Astrocyte (in vitro differentiated cells and primary cell): ENCODE measurements at places on chromosomes 7 and 10. TPM values are rescaled to one million over a fixed set of nuclear protein-coding genes. Genes with fewer than 3 reads are reported as not detected.

NUB1 gene
- 38.8 and 41.6 TPM in 2 replicates for total RNA-seq

DNA sequence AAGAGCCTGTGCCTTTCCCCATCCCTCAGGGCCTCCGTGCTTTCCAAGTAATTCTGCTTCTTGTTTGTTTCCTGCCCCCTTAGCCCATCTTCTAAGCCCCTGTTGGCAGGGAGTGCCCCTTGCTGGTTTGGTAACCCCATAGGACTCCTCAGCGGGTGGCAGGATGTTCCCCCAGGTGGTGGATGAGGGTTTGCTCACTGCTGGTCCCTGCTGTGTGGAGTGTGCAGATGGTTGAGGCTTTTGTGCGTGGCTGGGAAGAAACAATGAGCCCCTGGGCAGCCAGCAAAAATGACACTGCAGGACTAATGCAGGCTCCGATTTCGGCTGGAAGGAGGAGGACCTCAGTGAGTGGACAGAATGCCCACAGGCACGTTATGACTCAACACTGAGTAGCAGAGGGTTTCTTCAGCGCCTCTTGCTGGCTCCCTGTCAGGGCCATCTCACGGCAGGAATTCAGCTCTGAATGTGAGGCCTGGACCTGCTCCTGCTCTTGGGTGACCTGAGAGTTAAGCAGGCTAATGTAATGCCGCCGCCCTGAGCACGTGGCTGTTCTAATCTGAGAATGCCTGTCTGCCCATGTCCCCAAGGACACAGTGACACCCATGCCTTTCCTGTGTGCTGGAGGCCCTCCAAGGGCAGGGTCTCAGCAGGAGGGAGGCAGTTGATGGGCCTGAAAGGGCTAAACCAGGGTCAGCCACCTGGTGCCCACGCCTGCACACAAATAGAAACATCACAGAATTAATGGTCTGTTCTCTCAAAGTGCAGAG, 16.6 kb downstream of the BAG3 start:
- DNase-seq: peak; percentile 98

DNA sequence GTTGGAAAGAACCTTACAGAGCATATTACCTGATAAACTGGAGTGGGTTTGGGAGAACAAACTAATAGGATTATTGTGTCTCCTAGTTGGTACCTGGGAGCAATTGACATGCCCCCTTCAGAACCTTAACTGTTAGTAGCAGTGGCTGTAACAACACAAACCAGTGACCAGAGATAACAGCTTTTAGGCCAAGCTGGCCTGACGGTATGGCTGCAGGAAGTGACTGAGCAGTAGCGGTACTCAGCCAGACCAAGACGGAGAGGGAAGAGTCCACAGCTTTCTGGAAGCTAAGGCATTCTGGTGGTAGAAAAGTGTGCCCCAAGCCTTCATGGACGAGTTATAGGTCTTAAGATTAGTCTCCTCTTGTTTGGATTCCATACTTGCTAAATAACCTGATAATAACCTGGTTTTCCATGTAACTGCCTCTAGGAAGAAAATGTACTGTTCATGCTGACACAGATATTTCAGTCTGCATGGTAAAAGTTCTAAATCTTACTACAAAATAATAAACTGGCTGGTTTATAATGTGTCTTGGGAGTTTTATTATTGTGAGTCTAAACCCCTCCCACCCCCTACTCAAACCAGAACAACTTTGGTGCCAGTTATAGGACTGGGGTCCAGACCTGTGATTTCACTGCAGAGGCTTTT, 11.3 kb downstream of the NOLC1 start:
- no peak for DNase-seq

DNA sequence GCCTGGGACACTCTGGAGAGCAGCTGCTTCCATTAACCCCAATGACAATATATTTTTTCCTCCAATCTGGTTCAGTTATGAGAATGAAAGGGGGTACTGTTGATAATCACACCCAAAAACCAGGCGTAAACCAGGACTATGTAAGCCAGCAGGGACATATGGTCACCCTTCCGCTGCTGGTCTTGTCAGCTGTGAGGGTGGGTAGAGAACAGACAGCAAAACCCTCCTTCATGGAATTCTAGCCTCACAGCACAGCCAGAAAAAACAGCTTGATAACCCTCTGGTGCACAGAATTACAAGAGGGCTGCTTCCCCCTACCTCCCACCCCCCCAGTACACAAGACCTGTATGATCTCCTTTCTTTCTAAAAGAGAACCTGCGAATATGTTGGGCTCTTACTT, 368.8 kb upstream of the ZMIZ1 start:
- DNase-seq: no peak

FAM25C gene
- not detected in 2 replicates for total RNA-seq

PON1 gene
- total RNA-seq: 0.99 and 1.00 TPM in 2 replicates

CTTNBP2 gene
- total RNA-seq: 3.5 and 4.9 TPM in 2 replicates

DNA sequence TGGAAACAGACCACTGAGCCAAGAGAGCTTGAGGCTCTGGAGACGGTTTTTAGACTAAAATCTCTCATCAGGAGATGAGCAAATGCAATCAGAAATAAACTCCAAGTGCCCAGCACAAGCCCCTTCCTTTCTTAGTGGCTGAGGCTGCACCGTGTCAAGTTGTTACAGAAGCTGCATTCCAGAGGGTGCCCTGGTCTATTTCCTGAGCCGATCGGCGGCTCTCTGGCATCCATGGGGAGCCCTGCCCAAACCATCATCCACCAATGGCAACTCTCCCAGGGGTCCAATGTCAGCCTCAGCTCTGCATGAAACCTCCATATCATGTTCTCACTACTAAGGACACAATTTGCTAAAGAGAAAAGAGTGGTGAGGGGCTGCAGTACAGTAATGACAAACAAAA, 89.6 kb downstream of the SVIL start:
- DNase-seq: no peak

- no peak for DNase-seq
Measured at GRCh38 chr10:99731306-99732032, 458 bp downstream of the COX15 start.

SUN3 gene
- total RNA-seq: not detected in 2 replicates

CYP26C1 gene
- total RNA-seq: not detected in 2 replicates

SPDYE5 gene
- total RNA-seq: not detected in 2 replicates

GRCh38 chr10:48216204-48216505, 58.3 kb downstream of the FRMPD2 start:
- DNase-seq: no peak

GDF10 gene
- total RNA-seq: 2.2 and 6.1 TPM in 2 replicates

GRCh38 chr10:103839872-103840739, 15.3 kb downstream of the SH3PXD2A start:
- DNase-seq: no peak

DNA sequence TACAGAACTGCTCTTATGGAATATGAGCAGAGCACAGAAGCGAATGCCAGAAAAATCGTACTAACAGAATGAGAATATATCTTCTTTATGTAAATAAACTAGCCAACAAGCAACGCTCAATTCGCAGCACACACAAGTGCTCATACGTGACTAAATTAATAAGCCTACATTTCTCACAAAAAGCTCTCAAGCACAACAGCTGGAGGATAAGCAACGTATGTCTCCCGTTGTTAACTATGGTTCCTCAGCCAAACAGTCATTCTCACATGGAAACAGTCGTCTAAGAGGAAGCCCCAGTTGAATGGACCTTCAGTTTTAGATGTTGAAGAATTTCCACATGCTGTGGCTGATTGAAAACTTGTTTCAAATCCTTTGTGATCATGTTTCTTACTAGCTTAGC, 110.4 kb downstream of the PKD1L1 start:
- no peak for DNase-seq

- DNase-seq: no peak
Measured at GRCh38 chr10:77106676-77107075, 530.9 kb downstream of the KCNMA1 start.

GRCh38 chr7:106012935-106013439, 49.9 kb downstream of the CDHR3 start:
- peak; percentile 90 for DNase-seq

PILRA gene
- 2.3 and 3.0 TPM in 2 replicates for total RNA-seq

GRCh38 chr7:135197906-135198655, 13.2 kb downstream of the WDR91 start:
- peak; percentile 66 for DNase-seq

AZGP1 gene
- total RNA-seq: not detected in 2 replicates
